ENCODE measurements at places on chromosomes 2 and 18.

GRCh38 chr2:102754456-102755145 is 7.2 kb upstream of the TMEM182 start:
- DNase-seq: no peak

- no peak for DNase-seq
Observed at GRCh38 chr18:10387399-10387798, 67.0 kb upstream of the APCDD1 start.

- no peak for DNase-seq
Observed at GRCh38 chr2:1965726-1966125, 221.4 kb upstream of the PXDN start.

DNA sequence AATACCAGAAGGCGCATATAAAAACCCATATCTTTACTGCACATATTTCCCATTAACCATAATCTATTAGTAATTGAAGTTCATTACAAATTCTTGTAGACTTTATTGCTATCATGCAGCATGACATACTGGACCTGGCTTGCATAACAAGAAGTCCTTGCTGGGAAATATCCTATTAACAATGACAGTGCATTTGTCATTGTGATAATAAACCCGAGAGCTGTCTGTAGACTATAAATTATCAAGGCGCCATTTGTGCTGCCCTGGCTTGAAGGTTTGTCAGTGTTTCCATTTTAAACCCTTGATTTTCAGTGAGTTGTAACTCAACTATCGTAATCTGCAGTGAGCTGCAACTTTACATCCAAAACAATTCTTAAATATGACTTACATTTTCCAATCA is 59.0 kb downstream of the HNMT start:
- DNase-seq: no peak

- DNase-seq: no peak
Observed at GRCh38 chr2:86648681-86649080, 25.0 kb upstream of the RNF103 start.

GRCh38 chr2:178268435-178268834 is 74.1 kb downstream of the OSBPL6 start:
- no peak for DNase-seq

DNA sequence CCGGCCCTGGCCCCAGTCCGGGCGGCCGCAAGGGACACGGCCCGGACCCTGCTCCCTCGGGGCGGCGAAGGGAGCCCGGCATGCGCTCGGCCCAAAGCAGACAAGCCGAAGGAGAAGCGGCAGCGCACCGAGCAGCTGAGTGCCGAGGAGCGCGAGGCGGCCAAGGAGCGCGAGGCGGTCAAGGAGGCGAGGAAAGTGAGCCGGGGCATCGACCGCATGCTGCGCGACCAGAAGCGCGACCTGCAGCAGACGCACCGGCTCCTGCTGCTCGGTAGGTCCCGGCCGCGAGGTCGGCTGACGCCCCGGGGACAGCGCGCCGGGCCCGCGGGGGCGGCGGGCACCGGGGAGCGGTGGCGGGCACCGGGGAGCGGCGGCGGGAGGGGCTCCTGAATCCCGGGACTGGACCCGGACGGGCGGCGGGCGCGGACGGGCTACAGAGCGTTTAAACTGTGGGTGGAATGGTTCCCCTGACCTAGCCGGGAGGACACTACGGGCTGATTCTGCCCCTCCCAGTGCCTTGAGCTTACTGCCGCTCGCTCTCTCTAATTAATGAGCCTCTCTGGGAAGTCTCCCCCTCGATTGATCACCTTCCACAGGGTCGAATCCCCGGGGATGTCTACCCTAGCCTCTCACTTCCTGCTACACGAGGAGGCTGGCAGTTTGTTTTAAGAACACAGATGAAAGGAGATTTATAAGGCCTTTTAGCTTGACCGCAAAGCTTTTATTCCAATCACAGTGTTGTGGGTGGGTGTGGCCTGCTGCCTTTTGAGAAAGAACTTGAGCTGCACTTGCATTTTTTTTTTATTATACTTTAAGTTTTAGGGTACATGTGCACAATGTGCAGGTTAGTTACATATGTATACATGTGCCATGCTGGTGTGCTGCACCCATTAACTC is 853 bp downstream of the GNAL start:
- DNase-seq: no peak

DNA sequence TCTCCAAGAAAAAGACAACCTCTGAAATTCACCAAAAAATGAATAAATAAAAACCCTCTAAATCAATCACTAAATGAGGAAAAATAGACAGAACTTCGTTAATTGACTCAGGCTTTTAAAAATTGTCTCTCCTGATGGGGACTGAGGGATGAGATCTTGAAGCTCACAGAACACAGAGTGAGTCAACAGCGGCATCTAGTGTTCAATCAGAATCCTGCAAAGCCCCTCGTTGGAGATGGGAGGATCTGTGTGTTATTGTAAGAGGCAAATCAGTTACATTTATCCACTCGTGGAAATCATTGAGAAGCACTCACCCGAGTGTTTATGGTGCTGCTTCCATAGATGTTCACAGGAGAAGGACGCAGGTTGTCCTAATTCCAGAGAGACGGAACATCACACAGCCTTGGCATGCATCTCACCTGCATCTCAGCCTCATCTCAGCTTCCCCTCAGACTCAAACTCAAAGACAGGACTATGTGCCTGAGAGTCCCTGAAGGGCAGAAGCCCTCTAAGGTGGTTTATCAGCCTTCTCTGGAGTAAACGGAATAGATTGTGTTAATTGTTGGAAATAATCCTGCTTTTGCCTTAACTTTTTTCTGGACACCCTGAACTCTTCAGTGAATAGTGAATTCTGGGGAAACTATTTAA is 82.0 kb downstream of the MREG start:
- DNase-seq: peak; percentile 3

DNA sequence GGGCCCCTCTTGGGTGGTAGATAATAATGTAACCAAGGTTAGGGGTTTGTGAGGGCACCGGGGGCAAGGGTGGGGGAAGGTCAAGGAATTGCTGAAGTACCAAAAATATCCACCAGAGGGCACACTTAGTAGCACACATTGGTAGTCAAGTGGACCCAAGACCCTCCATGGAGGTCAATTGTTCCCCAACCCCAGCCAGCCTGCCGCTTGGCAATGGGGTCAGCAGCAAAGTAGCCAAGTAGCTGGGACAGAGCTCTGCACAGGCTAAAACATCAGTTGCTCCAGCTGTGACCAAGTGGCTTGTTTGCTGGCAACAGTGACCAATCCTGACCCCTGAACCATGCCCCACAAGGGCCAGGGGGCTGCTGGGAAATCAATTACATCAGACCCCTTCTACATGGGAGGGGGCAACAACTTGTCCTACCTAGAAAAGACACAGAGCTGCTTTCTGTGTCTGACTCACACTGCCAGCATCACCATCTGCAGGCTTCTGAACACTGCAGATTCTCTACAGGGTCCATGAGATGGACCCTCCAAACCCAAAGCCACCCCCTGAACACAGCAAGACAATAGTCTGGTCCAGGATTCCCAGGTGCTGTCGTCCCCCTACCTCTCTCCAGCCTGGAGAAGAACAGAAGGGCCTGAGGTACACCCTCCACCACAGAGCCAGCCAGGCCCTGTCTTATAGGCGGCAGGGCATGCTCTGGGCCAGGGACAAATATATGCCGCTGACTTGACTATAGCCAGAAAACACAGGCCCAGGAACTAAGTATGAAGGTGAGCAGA is 76.0 kb downstream of the EMX1 start:
- DNase-seq: no peak

- DNase-seq: no peak
Observed at GRCh38 chr2:158131919-158132566, 30.4 kb downstream of the UPP2 start.

- no peak for DNase-seq
Observed at GRCh38 chr18:48139431-48140347, 209.2 kb upstream of the SMAD2 start.

DNA sequence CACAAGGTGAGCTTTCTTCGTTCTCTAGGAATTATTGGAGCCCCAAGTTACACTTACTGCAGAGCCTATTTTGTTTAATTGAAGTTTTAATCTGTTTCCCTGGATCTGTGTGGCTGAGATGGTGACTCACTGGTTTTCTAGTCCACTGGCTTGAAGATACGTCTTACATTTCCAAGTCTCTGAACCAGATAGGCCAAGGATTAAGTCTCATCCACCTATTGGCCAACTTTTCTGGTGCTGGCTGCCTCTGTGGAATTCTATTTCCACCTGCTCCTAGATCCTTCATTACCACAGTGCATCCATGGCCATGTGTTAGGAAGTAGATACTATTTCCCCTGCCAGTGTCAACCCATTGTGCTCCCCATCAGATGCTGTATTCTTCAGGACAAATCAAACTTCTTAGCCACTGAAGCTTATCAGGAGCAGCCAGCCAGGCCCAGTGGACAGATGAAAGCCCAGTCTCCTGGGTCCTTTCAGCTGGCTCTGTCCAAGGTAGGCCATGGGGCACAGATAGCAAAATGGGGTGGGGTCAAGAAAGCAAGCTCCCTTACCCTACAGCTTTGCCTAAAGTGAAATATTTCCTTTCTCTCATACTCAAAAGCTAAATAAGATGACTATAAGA is 198.8 kb upstream of the TCF4 start:
- DNase-seq: no peak

GRCh38 chr2:70948337-70949003 is 12.8 kb downstream of the ATP6V1B1 start:
- peak; percentile 62 for DNase-seq

- no peak for DNase-seq
Observed at GRCh38 chr2:238465487-238466242, 38.9 kb downstream of the ASB1 start.

DNA sequence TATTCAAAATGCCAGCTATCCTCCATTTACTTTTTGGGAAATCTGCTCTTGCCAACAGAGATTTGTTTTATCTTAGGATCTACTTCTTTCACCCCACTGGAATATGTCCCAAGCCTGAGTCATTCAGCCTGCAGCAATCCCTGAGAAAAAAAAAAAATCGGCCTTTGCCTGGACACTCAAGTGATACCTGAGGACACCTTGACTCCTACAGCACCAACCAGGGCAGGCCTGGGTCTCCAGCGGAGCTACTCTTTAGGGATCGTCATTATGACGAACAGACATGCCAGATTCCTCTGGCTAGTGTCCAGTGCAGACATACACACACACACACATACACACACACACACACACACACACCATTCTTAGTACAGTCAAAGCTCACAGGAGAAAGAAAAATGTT is 2.2 kb upstream of the UGT1A6 start:
- DNase-seq: no peak

GRCh38 chr18:13376298-13376840 is 157.8 kb downstream of the LDLRAD4 start:
- peak; percentile 40 for DNase-seq

DNA sequence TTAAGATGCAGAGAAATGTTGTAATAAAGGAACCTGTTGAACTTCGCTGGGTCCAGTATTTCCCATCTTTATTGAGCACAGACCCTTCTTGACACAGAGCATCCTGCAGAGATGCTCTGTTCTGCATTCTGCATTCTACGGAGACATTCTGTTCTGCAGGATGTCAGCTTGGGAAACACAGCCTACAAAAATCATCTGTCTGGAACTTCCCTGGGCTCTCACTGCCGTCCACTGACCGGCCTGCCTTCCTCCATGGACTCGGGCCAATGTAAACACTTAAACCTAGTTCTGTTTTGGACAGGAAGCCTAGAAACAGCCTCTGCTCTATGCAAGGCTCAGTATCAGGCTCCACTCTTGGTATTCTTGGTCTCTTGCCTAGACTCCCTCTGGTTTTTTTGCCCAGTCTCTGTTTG is 90.0 kb upstream of the PPP1CB start:
- no peak for DNase-seq

GRCh38 chr2:10329880-10330699 is 27.4 kb downstream of the HPCAL1 start:
- no peak for DNase-seq
